ENCODE measurements at places on chromosomes 12 and 14.

- DNase-seq: no peak
Observed at GRCh38 chr12:41652981-41653380, 464.9 kb downstream of the PDZRN4 start.

GRCh38 chr12:46205294-46205693 lies 63.5 kb downstream of the SLC38A1 start:
- DNase-seq: peak; percentile 40

DNA sequence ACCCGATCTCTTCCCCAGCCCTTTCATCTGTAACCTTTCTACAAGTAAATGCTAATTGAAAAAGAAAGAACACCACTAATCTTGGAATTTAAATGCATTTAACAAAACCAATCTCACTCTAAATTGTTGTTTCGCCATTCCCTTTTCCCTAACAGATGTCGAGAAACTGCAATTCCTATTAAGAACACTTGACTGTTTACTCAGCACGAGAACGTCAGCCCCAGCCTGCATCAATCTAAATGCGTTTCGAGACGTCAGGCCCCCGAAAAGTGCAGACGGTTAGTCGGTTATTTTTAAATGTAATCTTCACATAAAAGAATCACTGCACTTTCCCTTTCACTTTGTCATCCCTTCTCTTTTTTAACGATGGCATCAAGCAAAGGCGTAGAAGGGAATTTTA lies 837.6 kb downstream of the VRK1 start:
- DNase-seq: no peak

DNA sequence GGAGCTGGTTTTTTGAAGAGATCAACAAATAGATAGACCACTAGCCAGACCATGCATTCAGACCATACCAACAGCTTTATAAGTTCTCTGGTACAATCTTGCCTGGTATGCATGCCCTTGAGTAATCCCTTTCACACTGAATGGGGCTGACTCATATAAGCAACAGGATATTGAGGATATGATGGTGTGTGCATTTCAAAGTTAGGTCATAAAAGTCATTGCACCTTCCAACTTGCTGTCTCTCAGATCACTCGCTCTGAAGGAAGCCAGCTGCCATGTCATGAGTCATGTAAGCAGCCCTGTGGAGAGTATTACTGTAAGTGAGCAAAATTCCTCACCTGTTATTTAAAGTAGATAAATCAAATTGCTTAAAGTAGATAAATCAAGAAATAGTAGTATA lies 45.0 kb upstream of the OR6J1 start:
- peak; percentile 98 for DNase-seq

DNA sequence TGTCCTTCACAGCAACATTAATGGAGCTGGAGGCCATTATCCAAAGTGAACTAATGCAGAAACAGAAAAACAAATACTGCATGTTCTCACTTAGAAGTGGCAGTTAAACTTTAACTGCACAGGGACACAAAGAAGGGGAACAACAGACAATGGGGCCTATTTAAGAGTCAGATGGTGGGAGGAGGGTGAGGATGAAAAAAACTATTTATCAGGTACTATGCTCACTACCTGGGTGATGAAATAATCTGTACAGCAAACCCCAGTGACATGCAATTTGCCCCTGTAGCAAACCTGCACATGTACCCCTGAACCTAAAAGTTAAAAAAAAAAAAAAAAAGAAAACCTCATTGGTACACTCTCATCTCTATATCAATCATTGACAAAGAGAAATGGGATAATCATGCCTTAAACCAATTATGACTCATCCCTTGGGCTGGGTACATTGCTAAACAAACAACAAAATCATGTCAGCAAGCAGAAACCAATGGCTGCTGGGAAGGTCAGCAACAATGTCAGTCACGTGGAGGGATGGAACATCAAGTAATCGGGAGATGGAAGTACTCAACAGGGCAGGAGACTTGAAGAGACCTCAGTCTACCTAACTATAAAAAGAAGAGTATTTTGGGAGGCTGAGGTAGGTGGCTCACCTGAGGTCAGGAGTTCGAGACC lies 479.2 kb downstream of the RMST start:
- no peak for DNase-seq

GRCh38 chr12:109999649-109999971 lies 380 bp downstream of the ANKRD13A start:
- DNase-seq: no peak

- no peak for DNase-seq
Observed at GRCh38 chr12:57142121-57142520, 5.3 kb downstream of the LRP1-AS start.

DNA sequence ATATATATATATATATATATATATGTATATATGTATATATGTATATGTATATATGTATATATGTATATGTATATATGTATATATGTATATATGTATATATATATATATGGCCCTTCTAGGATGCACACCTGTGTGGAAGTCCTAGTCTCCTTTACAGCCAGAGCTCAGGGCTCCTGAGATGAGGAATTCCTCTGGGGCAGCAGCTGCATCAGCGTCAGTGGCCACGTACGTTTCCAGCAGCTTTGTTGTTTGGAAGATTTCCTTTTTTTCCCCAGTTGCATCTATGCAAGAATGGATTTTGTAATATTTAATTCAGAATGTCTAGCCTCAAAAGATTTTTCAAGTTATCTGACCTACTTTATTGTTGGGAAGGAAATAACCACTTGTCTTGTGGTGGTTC lies 68.6 kb downstream of the TNFAIP2 start:
- DNase-seq: peak; percentile 17

DNA sequence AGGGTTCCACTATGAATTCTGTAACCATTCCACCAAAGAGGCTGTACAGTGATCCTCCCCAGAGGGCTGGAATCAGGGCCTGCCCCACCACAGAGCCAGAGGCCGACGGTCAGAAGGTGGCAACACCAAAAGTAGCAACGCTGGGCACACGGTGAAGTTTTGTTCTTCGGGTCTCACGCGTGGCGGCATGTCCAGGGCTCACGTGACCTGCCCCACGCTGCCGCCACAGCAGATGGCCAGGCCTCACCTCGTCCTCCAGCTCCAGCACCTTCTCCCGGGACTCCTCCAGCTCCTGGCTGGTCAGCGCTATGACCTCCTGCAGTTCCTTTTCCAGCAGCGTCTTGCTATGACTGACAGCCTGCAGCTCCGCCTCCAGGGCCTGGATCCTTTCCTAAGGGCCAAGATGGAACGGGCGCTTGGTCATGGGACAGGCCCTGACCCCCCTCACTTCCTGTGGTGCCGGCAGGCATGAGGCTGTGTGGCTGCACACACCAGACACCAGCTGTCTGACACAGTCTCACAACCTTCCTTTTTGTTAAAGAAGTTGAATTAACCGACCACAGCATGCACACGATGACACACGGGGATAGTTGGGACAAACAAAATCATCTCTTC lies 22.4 kb upstream of the ANKLE2 start:
- DNase-seq: no peak

GRCh38 chr14:95520346-95520745 lies 3.9 kb upstream of the SYNE3 start:
- no peak for DNase-seq

- DNase-seq: peak; percentile 74
Observed at GRCh38 chr14:39491134-39491571, 58.9 kb upstream of the FBXO33 start.

- no peak for DNase-seq
Observed at GRCh38 chr12:121451961-121452339, 52.0 kb downstream of the RNF34 start.

DNA sequence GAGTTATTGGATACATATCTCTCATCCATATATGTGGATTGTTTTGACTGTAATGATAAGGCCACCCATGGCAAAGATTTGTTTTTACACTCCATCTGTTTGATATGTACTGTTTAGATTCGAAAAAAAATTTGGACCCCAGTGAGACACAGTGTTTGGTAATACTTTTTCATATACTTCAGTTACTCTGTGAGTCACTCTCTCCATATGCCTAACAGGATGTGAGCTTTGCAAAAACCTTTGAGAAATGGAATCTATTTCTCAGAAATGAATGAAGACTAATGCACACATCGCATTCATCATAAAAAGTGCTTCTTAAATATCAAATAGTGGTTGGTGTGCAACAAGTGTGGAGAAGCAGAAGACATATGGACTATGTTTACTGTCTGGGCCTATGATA lies 781.5 kb downstream of the SLC6A15 start:
- DNase-seq: peak; percentile 41

DNA sequence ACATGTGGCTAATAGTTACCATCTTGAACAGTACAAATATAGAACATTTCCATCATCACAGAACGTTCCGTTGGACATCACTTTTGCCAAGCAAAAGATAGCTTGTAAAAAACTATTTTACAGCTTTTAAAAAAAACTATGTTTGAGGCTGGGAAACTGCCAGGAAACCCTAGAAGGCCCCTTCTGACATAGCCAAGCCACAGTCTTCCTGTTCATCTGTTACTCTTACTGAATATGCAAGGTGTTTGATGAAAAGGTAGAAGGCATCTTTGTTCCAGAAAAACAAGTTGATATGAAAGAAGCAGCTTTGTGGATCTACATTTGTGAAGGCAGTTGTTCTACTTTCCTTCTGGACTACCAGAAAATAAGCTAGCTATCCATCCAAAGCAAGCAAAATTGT lies 23.6 kb upstream of the WNK1 start:
- no peak for DNase-seq

DNA sequence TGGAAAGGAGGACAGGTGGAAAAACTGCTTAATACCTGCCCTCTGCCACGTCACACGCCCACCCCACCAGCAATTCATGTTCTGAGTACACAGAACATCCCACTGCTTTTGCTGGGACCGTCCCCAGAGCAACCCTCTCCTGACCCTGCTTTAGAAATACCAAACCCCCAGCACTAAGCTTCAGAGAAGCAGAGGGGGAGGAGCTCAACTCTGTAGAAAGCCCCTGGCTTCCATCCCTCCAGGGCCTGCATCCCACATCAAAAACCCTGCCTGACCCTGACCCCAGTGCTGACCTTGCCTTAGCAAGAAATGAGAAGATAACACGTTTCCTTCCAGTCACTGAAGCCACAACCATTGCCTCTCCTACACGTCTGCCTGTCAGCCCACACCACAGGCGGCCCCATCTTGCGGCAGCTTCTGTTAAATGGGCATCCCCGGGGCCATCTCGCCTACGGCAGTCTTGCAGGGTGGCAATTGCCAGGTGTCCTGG lies 19.7 kb downstream of the VDR start:
- DNase-seq: no peak

GRCh38 chr12:99284161-99284560 lies 363.4 kb upstream of the GARIN6 start:
- no peak for DNase-seq

DNA sequence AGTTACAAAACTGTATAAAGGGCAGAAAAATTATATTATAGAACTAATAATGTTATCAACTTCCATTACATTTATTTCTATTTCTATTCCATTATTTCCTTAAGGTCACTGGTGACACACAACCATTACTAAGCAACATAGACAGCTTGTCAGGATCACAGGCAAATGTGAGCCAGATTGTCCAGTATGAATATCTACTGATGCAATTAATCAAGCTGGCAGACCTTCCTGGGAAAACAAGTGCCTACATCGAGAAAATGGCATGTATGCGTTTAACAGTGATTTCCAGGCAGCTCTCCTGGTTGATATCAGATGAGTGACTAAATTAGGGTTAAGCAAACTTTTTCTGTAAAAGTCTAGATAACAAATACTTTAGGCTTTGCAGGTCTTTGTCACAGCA lies 36.9 kb upstream of the TSPAN8 start:
- DNase-seq: peak; percentile 90

- no peak for DNase-seq
Observed at GRCh38 chr12:66032739-66033138, 97.8 kb downstream of the LLPH start.

DNA sequence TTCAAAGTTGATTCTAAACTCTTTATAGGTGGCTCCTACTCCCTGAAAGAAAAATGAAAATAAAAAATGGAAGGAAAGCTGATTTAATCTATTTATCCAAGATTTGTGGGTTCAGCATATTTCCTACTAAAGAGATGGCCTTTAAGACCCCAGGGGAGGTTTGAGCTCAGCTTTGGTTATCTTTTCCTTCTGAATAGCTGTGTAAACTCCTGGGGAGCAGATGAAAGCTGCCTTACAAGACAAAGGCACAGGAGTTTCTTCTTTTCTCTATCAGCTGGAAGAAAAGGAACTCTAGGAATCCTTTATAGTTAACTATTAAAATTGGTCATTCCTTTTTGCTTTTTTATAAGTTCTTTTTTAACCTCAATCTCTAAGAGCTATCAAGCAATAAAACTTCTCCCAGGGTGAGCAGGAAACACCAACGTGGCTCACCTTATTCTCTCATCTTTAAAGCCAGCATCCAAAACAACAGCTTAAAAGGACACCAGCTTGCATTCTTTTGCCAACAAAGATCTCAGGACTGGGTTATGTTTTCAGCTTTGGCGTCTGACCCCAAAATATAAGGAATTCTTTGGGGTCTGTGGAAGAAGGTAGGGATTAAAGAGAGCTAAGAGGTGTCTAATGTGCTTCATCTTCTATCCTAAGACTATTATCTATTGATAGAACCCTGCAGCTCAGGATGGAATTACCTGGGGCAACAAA lies 371.7 kb upstream of the KITLG start:
- DNase-seq: no peak

GRCh38 chr14:77752799-77753516 lies 8.0 kb downstream of the SNW1 start:
- DNase-seq: peak; percentile 47

- DNase-seq: peak; percentile 23
Observed at GRCh38 chr12:6478416-6478815, 7.9 kb upstream of the VAMP1 start.

DNA sequence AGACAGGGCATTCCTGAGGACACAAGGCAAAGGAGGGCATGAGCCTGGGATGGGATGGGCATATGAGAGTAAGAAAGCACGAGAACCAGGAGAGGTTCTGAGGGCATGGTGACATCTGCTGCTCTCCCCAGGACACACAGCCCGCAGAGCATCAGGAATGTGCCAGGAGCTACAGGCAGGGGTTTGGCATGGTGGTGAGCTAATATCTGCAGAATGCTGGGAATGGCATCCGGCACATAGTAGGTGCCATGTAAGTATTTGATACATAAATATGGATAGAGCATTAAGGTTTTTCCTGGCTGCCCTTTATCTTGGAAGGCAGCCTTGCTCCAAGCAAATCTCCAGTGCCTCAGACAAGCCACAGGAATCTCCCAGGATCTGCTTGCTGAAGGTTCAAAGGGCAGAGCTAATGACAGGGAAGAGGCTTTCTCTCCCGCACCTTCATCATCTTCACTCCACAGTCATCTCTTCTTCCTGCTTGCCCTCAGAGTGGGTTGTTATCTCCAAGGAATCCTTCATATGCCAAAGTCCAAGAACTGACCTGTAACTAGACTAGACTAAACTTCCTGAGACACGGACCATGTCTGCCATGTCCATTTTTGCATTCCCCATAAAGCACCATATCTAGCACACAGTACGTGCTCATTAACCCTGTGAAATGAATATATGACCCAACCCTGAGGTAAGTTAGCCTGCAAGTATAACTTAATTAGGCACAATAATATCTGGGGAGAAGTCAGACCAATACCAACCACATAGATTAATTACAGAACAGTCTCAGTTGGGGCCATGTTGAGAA lies 62.0 kb upstream of the SCN8A start:
- no peak for DNase-seq

DNA sequence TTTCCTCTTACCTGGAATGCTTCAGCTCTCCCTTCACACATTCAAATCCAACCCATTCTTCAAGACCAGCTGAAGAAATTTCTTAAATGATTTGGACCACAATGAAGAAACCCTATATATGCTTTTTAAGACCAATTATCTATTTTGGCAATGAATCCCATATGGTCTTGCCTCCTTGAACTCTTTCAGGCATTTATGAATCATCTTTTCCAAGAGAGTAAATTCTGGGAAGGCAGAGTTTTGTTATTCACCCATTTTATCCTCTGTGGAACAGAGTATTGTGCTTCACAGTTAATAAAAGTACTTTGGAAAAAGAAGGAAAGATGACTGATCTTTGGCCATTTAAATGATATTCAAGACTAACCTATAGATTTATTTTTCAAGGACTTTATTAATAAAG lies 14.0 kb downstream of the GIT2 start:
- DNase-seq: peak; percentile 83
